ENCODE measurements at places on chromosomes 7 and 10.

GRCh38 chr7:120033114-120033513 lies 239.9 kb upstream of the KCND2 start:
- no peak for DNase-seq

GRCh38 chr7:17142831-17143541 lies 155.5 kb upstream of the AHR start:
- no peak for DNase-seq

DNA sequence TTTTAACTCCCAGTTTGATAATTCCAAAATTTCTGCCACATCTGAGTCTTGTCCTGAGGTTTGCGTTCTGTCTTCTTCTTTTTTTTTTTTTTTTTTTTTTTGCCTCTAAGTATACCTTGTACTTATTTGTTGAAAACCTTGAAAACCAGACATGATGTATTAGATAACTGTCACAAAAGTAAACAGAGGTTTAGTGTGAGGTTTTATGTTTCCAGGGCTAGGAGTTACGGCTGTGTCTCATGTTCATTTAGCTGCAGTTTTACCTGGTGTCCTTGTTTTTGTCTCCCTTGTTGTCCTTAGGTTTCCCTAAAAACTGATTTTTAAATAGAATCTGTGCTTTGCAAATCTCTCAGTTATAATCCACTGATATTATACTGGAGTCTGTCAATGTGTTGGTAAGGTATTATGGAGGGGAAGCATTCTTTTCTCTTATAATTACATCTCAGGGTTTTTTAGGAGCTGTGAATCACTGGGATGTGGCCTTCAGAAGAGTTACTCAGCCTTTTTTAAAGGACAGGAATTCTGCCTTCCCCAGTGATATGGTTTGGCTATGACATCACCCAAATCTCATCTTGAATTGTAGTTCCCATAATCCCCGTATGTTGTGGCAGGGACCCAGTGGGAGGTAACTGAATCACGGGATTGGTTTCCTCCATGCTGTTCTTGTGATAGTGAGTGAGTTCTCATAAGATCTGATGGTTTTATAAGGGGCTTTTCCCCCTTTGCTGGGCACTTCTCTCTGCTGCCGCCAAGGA lies 95.0 kb downstream of the CDCA7L start:
- DNase-seq = no peak

DNA sequence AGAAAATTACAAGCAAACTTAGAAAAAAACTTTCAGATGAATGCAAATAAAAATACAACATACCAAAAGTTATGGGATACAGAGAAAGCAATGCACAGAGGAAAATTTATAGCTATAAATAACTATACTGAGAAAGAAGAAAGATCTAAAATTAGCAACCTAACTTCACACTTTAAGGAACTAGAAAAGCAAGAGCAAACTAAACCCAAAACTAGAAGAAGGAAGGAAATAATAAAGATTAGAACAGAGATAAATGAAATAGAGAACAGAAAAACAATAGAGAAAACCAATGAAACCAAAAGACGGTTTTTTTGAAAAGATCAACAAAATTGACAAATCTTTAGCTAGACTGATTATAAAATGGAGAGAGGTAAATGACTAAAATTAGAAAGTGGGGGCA lies 9.6 kb upstream of the STRA8 start:
- DNase-seq = no peak

DNA sequence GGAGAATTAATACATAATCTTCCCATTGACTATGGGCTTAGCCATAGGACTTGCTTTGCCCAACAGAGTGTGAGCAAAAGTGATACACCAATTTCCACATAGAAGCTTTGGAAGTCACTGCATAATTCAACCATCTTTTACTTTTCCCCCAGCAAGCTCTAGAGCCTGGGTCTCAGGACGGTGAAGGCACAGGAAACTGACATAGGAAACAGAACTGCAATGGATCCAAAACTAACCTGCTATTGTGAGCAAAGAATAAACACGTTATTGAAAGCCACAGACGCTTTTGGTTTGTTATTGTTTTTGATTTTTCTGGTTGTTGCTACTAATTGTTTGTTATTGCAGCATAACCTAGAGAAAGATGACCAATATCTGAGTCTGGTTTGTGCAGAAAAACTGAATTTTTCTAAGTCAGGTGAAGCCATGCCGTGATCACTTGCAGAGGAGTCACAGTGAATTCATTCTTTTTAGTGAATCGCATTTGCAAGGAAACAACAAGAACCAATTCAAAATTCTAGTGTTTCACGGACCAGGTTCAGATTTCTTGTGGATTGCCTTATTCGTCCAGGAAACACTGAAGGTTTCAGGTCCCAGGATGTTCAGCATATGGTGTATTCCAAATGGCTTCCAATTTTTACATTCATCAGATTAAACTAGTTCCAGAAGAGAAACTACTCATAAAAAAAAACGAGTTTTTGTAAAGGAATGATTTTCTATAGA lies 52.8 kb downstream of the CUBN start:
- DNase-seq = no peak

GRCh38 chr7:127093340-127093739 lies 159.4 kb downstream of the GRM8 start:
- DNase-seq = no peak

GRCh38 chr7:80453699-80454340 lies 58.0 kb downstream of the GNAT3 start:
- no peak for DNase-seq

DNA sequence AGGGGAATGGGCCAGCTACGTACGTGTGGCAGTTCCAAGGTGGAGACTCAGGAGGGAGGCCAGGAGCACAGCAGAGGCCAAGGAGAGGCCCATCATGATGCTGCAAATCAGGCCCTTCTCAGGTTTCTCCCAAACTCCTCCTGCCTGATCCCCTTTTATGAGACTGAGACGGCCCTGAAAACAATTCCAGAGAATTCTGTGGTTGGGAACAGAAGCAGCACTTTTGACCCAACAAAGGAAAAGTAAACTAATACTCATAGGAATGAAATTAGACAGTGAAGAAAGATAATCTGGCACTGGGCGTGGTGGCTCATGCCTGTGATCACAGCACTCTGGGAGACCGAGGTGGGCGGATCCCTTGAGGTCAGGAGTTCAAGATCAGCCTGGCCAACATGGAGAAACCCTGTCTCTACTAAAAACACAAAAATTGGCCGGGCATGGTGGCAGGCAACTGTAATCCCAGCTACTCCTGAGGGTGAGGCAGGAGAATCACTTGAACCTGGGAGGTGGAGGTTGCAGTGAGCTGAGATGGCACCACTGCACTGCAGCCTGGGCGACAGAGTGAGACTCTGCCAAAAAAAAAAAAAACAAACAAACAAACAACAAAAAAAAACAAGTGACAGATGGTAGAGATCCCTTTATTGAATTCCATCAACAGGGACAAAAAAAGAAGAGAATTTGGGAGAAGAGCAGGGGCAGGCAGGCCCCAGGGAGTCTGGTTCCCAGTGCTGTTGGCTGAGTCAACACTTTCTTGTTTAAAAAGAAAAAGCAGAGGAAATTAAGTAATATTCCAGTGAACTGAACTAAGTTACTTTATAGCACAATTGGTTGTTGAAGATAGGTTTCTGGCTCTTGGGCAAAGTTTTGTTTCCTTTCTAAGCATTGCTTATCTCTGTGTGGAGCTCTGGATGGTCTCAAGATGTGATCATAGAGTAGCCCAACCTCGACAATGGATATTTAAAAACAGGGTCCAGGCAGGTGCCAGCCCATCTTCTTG lies at the start of gene CCL26:
TSS of gene CCL26 (minus strand) at position 131 of the 997 bp plus-strand sequence. CDS start at position 96, 35 bp downstream.
- no peak for DNase-seq

GRCh38 chr7:7967886-7968543 lies 581 bp upstream of the GLCCI1 start:
- DNase-seq = no peak

GRCh38 chr10:86164960-86165630 lies 201.5 kb downstream of the GRID1 start:
- DNase-seq = no peak

GRCh38 chr10:1162481-1163203 lies 106.5 kb downstream of the WDR37 start:
- DNase-seq = no peak

- DNase-seq = peak; percentile 82
Measured at GRCh38 chr10:11986593-11987216, 55.9 kb downstream of the UPF2 start.

- no peak for DNase-seq
Measured at GRCh38 chr7:38629651-38630510, 1.3 kb downstream of the AMPH start.

DNA sequence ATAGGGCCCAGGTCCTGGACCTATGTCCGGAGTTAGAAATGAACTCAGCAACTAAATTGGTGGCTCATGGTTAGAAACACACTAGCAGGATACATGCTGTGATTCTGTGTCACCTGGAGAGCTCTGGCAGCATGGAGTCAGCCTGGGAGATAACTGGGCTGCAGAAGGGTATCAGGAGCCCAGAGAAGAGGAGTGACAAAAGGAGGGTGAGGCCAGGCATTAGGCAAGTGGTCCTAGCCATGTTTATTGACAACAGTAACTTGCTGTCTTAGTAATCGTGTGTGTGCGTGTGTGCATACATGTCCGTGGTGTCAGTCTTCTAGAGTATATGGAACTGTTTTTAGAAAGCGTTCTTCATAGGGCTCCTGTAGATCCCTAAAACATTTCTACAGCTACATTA lies 157.5 kb upstream of the PHYHIPL start:
- no peak for DNase-seq

GRCh38 chr7:44134943-44135628 lies 6.0 kb downstream of the MYL7 start:
- DNase-seq = no peak

GRCh38 chr10:110376767-110377160 lies 72.0 kb upstream of the SMNDC1 start:
- no peak for DNase-seq

DNA sequence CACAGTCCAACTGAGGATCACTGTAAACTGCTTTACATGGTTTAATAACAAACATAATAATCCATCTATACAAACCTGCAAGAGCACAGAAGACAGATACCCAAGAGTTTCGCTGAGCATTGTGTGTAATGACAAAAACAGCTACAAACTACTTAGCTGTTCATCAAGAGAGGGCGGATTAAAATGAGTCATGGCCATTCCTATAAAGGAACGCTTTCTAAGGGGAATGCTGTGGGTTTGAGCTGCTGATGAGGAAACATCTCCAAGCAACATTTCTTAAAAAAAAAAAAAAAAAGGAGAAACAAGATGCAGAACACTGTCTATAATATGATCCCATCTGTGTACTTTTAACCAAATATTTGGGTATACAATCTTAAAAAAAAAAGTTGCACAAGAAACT lies 33.8 kb downstream of the VOPP1 start:
- DNase-seq = no peak

DNA sequence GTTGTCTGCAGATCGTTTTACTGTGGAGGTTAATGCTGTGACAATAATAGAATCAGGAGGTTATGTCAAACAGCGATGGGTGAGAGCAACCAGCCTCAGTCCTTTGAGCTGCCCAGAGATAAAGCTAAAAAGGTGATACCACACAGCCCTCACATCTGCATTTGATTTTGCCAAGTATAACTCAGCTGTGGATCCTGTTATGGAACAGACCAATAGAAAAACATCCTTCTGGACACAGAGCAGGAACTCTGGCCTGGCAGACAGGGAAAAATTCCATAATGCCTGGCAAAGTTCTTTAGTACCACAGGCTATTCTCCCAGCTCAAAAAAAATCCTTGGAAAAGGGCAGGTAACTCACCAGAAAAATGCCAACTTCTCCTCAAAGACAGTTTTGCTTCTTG lies 87.1 kb upstream of the PDLIM1 start:
- no peak for DNase-seq

- DNase-seq = no peak
Measured at GRCh38 chr7:124489082-124489819, 276.3 kb downstream of the GPR37 start.

GRCh38 chr10:30596013-30596412 lies 33.5 kb downstream of the LYZL2 start:
- no peak for DNase-seq

GRCh38 chr7:96982586-96982985 lies 22.8 kb upstream of the DLX6 start:
- no peak for DNase-seq

DNA sequence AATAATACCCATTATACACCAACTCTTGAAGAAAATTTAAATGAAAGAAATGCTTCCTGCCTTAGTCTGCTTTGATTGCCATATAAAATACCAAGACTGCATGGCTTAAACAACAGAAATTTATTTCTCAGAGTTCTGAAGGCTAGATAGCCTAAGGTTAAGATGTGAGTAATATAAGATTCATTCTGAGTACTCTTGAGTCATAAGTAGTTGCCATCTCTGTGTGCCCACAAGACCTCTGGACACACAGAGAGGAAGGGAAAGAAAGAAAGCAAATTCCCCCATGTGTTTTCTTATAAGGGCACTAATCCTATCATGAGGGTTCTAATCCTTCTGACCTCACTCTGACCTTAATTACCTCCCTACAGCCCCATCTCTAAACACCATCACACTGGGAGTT lies 201.2 kb downstream of the PTN start:
- no peak for DNase-seq
